ENCODE measurements at places on chromosomes 2 and 18.

DNA sequence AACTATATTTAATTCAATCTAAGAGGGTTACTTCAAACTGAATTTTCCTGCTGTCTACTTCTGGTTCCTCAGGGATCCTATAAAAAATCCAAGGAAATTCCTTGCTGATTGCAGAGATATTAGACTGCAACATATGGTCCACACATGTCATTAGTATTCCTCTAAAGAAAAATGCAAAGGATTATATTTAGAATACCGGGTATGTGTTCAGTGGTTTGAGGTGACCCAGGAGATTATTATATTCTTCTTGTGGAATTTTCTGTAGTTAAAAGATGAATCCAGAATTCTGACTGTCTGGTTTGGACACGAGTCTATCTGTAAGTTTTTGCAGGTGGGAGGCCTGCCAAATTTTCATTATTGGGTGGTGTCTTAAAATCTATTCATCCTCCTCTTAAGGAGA, 18.2 kb downstream of the HOXD1 start:
- no peak for DNase-seq

DNA sequence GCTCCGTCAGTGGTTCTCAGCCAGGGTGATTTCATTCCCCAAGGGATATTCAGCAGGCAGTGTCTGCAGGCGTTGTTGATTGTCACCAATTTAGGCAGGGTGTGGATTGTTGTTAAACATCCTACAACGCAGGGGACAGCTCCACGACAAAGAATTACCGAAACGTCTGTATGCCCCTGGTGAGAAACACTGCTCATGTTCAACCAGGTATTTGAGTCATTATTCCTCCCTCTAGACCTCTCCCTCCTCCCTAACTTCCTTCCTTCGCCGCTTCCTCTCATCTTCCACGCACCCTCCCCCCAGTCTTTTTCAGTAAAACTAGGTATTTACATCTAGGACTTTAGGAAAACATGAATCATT, 50.8 kb downstream of the NCK2 start:
- DNase-seq, result no peak

DNA sequence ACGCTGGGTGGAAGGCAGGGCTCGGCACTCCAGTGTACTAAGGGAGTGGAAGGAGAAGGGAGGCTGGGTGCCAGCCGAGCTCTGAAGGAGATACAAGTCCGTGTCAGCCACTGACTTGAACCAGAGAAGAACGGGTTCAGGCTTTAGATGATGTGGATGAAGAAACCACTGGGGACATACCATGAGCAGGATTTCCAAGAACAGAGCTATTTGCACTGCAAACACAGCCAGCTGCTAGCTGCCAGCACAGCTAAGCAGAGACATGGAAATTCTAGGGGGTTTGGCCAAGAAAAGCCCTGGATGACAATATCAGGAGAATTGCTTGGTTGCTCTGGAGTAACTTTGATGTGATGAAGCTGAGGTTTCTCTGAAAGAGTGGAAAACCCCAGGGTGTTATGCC, 5.2 kb downstream of the CD207 start:
- DNase-seq, result no peak

- no peak for DNase-seq
Measured at GRCh38 chr18:54690198-54690597, 99.2 kb downstream of the DYNAP start.

- no peak for DNase-seq
Measured at GRCh38 chr2:111041398-111042202, 79.1 kb upstream of the BCL2L11 start.

DNA sequence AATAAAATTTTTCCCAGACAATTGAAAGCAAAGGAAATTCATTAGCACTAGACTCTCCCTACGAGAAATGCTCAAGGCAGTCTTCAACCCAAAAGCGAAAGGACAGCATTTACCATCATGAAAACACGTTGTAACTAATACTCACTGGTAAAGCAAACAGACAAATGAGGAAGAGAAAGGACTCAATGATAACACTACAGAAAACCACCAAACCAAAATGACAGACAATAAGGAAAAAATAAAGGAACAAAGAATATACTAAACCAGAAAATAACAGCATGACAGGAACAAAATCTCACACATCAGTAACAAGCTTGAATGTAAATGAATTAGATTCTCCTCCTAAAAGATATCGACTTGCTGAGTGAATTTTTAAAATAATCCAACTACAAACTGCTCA, 190.7 kb downstream of the NOL4 start:
- no peak for DNase-seq

GRCh38 chr2:151878655-151879563, 50.7 kb upstream of the ARL5A start:
- DNase-seq, result no peak

- DNase-seq, result no peak
Measured at GRCh38 chr2:231181860-231182512, 16.4 kb upstream of the ARMC9 start.

DNA sequence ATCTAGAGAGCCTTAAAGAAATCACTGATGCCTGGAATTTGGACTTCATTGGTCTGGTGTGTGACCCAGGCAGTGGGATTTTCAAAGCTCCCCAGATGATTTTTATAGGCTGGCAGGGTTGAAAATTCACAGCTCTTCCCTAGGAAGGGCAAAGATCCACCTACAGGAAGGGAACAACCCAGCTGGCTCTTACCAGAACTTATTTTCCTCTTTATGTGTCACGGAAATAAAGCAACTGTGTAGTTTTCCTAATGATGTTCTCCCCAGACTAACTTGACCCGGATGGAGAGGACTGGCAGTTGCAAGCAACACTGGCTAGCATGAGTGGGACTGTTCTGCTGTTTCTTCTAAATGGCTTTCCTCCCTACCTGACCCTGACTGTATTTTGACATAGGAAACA, 235.6 kb downstream of the ALPK2 start:
- no peak for DNase-seq

DNA sequence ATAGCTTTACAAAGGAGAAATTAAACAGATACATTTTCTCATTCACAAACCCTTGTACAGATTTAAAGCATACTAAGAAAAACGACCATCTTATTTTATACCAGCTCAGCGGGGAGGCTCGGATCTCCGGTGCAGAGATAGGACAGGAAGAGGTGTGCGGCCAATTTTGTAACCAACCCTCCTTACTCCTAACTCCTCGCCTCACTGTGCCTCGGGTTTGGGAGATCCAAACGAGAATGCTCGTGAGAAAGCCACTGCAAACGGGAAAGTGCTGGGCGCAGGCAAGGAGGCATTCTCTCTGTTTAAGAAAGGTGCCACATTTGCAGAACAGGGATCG, 1.2 kb downstream of the KDSR start:
- DNase-seq, result peak; percentile 11

DNA sequence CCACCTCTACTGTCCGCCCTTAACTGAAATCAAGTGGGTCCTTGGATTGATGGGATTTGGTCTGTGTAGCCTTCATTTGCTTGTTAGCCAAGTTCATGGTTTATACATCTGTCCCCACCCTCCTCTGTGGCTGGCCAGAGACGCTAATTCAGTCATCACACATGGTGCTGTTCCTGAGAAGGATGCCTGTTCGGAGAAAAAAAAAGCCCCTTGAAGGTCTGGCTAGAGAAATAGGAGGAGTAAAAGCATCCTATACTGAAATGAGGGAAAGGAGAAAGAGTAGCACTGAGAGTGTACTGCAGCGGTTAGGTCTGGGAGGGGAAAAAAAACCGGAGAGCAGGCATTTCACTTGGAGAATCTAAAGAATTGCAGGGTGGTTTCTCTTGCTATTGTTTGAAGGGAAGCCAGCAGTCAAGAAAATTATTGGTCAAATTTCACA, 180.6 kb upstream of the EPAS1 start:
- no peak for DNase-seq

- DNase-seq, result no peak
Measured at GRCh38 chr18:63808125-63808524, 32.9 kb downstream of the SERPINB7 start.

DNA sequence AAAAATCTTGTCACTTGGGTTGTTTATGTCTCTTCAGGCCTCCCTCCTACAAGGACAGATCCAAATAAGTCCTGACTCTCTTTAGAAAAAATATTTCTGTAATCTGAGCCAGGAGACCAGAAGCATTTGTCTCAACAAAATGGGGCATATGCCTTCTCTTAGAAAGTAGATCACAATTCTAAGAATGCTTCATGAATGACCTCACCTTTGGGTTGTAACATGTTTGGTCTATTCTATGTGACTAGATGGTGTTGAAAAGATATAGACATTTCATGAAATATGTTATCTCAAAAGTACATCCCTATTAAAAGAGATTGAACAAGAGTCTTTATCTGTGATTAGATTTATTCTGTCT, 159.0 kb upstream of the SETBP1 start:
- no peak for DNase-seq

- no peak for DNase-seq
Measured at GRCh38 chr2:85427300-85427835, 8.9 kb downstream of the SH2D6 start.

- DNase-seq, result no peak
Measured at GRCh38 chr2:211860224-211860623, 678.4 kb downstream of the ERBB4 start.

GRCh38 chr2:199261239-199261638, 196.5 kb downstream of the SATB2 start:
- DNase-seq, result peak; percentile 5

DNA sequence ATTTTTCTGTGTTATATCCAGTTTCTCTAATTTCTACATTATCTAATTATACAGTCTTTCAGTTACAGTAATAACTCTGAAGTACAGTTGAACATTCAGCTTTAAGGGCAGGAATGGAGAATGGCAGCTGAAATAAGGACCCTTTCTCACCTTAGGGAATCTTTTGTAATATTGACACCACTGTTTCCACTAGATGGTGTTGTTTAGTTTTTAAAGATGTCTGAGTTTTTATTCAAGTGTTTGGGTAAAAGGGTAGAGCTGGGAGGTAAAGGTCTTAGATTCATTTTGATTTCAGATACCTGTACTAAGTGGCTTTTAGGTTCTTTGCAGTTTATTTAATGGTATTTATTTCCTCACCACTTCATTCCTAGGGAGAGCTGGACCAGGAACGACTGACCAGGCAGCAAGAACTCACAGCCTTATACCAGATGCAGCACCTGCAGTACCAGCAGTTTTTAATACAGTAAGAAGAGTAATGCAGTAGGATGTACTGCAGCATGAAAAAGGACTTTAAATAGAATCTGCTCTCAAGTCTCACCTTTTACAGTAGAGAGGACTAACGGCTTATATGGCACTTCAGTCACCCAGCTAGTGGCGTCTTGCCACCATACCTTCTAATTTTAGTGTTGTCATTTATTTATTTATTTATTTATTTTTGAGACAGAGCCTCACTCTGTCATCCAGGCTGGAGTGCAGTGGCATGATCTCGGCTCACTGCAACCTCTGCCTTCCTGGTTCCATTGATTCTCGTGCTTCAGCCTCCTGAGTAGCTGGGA, 33.2 kb upstream of the KCNJ13 start:
- DNase-seq, result no peak

DNA sequence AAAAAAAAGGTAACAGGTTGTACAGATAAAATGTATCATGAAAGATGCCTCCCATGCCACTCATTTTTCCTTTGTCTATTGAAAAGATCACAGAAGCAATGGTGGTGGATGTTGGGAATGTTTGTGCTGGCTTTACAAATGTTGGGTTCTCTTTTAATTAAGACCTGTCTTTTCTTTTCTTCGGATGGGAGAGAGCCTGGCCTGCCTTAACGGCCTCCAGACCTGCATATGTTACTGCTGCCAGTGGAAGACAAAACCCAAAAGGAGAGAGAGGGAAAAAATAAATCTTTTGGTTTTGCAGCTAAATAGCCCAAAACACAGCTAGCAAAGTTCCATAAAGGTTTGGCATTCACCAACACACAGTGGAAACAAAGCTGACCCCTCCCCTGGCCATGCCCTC, 50.5 kb upstream of the FZD7 start:
- DNase-seq, result no peak

GRCh38 chr18:54532962-54533361, 58.1 kb upstream of the DYNAP start:
- DNase-seq, result no peak

- peak; percentile 31 for DNase-seq
Measured at GRCh38 chr2:17245906-17246305, 272.3 kb downstream of the RAD51AP2 start.

GRCh38 chr18:907115-907884, 2.6 kb downstream of the ADCYAP1 start:
- no peak for DNase-seq

- no peak for DNase-seq
Measured at GRCh38 chr18:21277578-21277977, 35.5 kb downstream of the GREB1L start.

GRCh38 chr18:48814490-48815178, 136.1 kb downstream of the SMAD7 start:
- no peak for DNase-seq

GRCh38 chr18:42606886-42607495, 508.5 kb downstream of the RIT2 start:
- DNase-seq, result no peak

- DNase-seq, result no peak
Measured at GRCh38 chr2:100832885-100833284, 12.9 kb downstream of the NPAS2 start.

DNA sequence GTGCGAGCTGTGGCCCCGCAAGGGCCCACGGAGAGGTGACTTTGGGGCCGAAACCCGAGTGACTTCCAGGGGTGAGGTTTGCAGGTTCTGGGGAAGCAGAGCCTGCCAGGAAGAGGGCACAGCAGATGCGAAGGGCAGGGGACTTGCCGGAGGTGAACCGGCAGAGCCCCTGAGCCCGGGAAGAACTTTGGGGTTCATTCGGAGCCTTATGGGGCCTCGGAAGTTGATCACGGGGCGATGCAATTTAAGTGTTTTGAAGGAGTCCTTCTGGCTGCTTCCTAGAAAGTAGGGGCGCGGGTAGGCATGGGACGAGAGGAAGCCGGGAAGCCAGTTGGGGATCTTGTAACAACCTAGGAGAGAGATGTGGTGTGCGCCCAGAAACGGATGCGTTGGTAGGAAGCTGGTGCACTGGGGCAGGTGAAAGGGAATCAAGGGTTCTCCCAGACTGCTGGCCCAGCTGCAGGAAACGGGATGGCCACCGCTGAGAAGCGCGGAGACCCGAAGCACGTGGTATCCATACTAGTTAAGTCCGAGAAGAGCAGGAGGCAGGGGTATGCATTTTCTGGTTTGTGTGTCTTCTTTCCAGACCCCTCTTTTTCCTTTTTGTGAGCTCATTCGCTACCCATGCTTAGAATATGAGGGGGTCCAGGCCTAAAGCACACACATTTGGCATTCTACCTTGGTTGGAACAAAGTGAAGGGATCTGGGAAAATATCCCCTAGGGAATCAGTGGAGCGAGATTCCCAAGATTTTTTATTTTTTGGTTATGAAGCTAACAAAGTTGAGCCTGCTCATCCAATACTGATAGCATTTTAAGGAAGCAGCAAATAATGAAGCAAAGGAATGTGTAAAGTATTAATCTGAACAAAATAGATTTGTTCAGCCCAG, 758 bp downstream of the SCLY start:
- peak; percentile 19 for DNase-seq

DNA sequence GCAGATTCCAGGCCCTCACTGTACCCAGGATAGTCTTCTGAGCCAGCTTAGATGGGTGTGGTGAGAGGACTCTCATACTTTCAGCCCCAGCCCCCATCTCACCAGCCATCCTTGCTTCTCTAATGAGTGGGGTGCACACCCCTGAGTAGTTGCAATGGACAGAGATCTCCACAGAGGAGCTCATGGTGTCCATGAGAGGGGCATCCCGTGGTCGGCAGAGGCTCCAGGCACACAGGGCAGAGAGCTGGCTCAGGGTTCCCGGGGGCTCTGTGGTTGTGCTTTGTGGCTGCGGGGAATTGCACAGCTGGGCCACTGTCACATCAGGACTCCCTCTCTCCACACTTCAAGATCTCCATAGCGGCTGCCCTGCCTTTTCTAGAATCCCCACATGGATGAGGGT, 226.0 kb upstream of the PXDN start:
- DNase-seq, result no peak

- peak; percentile 76 for DNase-seq
Measured at GRCh38 chr2:8539743-8540551, 141.9 kb upstream of the ID2 start.

- no peak for DNase-seq
Measured at GRCh38 chr2:25389161-25389560, 47.4 kb upstream of the DNMT3A start.
